ENCODE measurements at places on chromosomes 7 and 10.

DNA sequence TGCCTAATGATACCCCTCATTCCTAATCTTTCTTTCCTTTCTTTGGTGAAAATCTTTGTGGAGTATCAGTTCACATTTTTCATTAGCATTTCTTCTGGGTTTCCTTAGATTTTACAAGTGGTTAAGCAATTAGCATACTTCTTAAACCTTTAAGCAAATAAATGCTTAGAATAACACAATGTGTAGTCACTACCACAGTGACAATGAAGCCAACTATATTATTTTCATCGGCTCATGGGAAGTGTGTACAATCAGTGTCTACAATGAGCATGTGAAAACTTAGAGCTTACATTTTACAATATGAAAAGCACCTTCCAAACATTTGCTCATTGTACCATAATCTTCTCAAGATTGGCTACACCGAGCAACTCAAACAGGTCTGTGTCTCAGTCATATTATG lies 176.2 kb upstream of the PLXNA4 start:
- no peak for DNase-seq

DNA sequence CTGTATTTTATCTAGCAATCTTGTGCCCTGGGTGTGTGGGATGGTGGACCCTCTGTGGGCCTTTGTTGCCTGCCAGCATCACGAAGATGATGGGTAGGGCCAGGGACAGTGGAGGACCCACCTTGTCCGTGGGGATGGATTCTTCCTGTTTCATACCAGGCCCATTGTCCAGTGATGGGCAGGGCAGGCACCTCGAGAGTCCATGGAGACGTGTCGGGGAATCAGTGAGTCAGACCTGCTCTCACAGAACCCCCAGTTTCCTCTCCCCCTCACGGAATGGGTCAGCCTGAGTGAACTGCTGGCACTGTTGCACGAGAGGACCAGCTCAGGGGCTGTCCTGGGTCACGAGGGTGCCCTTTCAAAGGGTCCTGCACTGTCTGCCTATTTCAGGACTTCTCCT lies 401.2 kb downstream of the RPS24 start:
- no peak for DNase-seq

DNA sequence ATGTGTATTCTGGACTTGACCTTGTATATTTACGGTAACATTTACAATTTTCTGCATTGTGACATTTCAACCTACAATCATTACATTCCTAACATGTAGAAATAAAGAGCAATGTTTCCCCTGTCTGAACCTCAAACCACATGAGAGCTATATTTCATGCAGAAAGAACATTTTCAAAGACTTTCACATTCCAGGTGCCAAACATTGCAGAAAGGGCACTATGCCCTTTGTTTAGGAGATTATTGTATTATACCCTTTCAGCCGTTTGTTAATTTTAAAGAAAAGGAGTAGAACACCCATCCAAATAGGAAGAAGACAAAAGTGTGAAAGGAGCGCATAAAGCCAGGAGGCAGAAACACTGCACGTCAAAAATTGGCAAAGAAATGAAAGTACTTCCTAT lies 260.4 kb downstream of the RELN start:
- no peak for DNase-seq

- no peak for DNase-seq
Observed at GRCh38 chr7:30164567-30164966, 29.8 kb downstream of the MTURN start.

- no peak for DNase-seq
Observed at GRCh38 chr10:17453035-17453372, 1.4 kb downstream of the ST8SIA6 start.

GRCh38 chr10:126592901-126593300 lies 77.6 kb downstream of the C10orf90 start:
- no peak for DNase-seq

DNA sequence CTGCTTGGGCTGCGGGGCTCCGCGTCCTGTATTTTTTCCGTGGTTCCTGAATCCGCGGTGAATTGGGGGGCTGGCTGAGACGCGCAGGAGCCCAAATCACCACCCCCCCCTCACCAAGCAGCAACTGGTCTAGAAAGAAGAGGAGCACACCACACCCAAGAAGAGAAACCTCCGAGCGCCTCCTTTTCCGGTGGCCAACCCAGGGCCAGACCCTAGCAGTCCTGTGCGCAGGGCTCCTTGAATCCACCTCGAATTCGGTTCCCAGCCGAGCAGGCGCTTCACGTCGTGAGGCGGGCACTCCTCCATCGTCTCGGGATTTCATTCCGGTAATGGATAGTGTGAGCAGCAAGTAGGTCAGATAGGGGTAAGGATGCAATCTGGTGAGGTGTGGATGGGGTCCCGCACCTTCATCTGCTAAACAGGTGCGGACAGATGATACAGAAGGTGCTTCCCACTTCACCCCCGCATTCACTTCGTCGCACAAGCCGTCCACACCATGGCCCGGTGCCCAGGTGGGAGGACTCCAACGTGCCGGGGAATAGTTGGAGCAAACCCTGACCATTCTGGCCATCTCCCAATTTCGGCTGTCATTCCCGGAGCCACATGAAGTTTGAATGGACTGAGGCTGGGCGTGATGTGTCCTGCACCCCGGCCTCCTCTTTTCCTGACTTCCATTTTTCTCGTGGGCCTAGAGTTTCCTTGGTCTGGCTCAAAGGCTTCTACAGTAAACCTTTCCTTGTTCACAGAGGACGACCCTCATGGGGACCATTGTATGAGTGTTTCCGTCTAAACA lies 19.8 kb upstream of the ZNF273 start:
- no peak for DNase-seq
